ENCODE measurements at places on chromosomes 1 and 21.

- peaks cover 12% of the 10 kb centered on the region for H3K4me1 ChIP-seq
- H3K27ac ChIP-seq: no peak overlapping the region
- DNase-seq: no peak
- peak overlapping the region; percentile 66 for H3K4me3 ChIP-seq
- H3K27me3 ChIP-seq: peaks cover 31% of the 10 kb centered on the region
Measured at GRCh38 chr1:94236630-94237290, 624 bp downstream of the ARHGAP29 start.

- no peak overlapping the region for H3K27ac ChIP-seq
- no peaks in the 10 kb centered on the region for H3K4me1 ChIP-seq
- peaks cover 3% of the 10 kb centered on the region for H3K27me3 ChIP-seq
- no peak for DNase-seq
- H3K36me3 ChIP-seq: no peaks in the 10 kb centered on the region
Measured at GRCh38 chr1:9066945-9067807, 2.3 kb downstream of the SLC2A5 start.

GRCh38 chr21:42859891-42860230 is 19.5 kb downstream of the WDR4 start:
- peaks cover 2% of the 10 kb centered on the region for H3K27me3 ChIP-seq
- no peak overlapping the region for H3K4me3 ChIP-seq
- H3K4me1 ChIP-seq: no peaks in the 10 kb centered on the region

- no peak overlapping the region for H3K27ac ChIP-seq
- DNase-seq: peak; percentile 33
- H3K27me3 ChIP-seq: peaks cover 10% of the 10 kb centered on the region
- no peaks in the 10 kb centered on the region for H3K4me1 ChIP-seq
Measured at GRCh38 chr21:42614811-42615351, 38.5 kb upstream of the PDE9A start.
